AG09309 (cell line): ENCODE measurements at places on chromosomes 11 and 22.

DNA sequence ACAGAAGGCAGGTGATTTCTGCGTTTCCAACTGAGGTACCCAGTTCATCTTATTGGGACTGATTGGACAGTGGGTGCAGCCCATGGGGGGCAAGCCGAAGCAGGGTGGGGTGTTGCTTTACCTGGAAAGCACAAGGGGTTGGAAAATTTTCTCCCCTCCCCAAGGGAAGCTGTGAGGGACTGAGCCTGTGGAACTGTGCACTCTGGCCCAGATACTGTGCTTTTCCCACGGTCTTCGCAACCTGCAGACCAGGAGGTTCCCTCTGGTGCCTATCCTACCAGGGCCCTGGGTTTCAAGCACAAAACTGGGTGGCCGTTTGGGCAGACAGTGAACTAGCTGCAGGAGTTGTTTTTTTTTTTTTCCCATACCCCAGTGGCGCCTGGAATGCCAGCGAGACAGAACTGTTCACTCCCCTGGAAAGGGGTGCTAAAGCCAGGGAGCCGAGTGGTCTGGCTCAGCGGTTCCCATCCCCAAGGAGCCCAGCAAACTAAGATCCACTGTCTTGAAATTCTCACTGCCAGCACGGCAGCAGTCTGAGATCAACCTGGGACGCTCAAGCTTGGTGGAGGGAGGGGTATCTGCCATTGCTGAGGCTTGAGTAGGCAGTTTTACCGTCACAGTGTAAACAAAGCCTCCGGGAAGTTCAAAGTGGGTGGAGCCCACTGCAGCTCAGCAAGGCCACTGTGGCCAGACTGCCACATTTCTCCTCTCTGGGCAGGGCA, 97.2 kb downstream of the JRKL start:
- DNase-seq = no peak

DNA sequence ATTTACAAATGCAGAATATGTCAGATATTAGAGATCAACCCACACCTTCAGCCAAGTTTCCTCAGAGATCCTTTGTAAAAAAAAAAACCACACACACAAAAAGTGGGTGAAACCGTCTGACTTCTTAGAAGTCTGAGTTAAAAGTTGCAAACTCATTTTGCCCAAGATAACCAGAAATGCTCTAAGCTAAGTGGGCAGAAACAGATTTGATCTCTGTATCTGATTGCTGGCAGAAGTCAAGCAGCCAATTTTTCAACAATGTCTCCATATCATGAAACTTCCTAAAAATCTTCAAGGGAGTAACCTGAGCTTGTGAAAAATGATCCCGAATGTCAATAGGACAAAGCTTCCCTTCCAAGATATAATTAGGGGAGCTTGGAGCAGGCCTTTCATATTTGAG, 28.6 kb upstream of the ATXN10 start:
- no peak for DNase-seq

DNA sequence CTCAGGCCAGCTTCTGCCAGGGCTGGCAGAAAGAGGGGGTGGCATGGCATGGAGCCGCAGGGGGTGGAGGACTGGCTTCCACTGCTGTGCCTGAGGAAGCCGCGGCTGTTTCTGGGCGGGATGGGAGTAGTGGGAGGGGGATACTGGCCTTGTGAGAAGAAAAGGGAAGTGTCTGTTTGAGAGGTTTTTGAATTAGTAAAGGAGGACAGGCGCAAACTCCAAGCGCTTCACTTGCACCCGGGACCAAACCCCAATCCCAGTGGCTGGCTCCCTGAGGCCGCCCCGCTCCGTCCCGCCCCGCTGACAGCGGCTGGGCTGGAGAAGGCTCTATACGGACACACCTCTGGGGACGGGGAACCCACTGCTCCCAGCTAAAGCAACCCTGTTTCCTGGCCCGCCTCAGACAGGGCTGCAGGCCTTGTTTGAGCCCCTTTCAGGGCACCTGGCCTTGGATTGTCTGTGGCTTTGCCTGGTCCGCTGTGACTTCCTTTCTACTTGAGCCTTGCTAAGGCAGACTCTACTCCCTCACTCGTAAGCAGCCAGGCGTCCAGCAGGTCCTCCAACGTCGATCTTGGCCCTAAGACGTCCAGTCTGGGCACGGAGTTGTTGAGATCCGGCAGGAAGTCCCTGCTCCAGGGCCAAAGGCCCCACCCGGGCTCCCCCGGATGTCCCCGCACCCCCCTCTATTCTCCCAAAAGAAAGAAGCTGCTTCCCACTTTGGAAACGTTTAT, 2.2 kb downstream of the APOA1 start:
- DNase-seq = no peak

- DNase-seq = no peak
These were observed 16.3 kb downstream of the OR52K2 start for GRCh38 chr11:4465407-4465806.

DNA sequence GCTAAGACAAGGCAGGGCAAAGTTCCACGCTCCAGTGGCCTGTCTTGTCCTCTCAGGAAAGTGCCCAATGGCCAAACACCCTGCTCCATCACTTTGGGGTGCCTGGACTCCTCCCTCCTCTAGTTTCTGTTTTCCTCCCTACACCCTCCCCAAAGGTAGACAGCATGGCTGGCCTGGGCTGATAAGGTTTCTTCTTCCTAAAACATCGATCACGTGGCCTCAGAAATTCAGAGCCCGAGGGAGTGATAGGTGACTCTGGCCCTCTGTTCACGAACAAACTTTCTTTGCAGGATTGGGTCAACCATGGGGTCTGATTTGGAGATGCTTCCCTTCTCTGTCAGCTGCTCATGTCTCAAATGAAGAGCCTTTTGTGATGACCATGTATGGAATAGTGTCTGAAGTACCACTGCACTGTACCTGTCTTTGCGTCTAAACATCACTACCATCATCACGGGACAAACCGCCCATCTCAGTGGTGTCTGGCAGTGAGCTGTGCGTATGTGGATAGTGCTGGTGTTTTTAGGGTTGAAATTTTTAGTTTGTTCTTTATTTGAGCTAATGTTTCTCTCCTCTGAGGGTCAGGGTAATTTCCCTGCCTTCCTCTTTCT, 6.1 kb downstream of the MICAL2 start:
- DNase-seq = no peak
